A549 treated with dexamethasone at 1 μM for 4 hours (cell line): ENCODE measurements at places on chromosomes 3 and 15. TPM values are rescaled to one million over a fixed set of nuclear protein-coding genes. Genes with fewer than 3 reads are reported as not detected.

The MYO5C gene
- total RNA-seq: 4.4 to 7.6 TPM (median 7.3 TPM) in 5 replicates

The MINAR1 gene
- 0.41 to 0.59 TPM (median 0.53 TPM) in 5 replicates for total RNA-seq

The GOLGA6L4 gene
- total RNA-seq: 0.39 to 1.4 TPM (median 1.2 TPM) in 5 replicates

The RNF123 gene
- total RNA-seq: 8.5 to 16.5 TPM (median 14.4 TPM) in 5 replicates

The EHD4 gene
- total RNA-seq: 10.8 to 13.3 TPM (median 12.5 TPM) in 5 replicates

The PRR20G gene
- total RNA-seq: 1.8 to 2.6 TPM (median 2.0 TPM) in 5 replicates

The C15orf62 gene
- 0.04 to 0.10 TPM (median 0.05 TPM) in 3 of 5 replicates, not detected in the others for total RNA-seq

The EFHB gene
- 0.79 to 2.3 TPM (median 1.5 TPM) in 5 replicates for total RNA-seq

The SEC11A gene
- total RNA-seq: 333 to 435 TPM (median 351 TPM) in 5 replicates

The HLTF gene
- 13.0 to 19.4 TPM (median 17.3 TPM) in 5 replicates for total RNA-seq

The LRRC31 gene
- total RNA-seq: not detected in 5 replicates

The PATL2 gene
- total RNA-seq: 0.11 to 0.26 TPM (median 0.18 TPM) in 5 replicates

The CA12 gene
- 162 to 219 TPM (median 203 TPM) in 5 replicates for total RNA-seq

The GCHFR gene
- 6.0 to 7.9 TPM (median 7.0 TPM) in 5 replicates for total RNA-seq

The ANKUB1 gene
- not detected in 5 replicates for total RNA-seq

The EPHA3 gene
- not detected in 5 replicates for total RNA-seq

The CCR1 gene
- total RNA-seq: not detected in 5 replicates

The BOC gene
- 4.5 to 5.3 TPM (median 4.6 TPM) in 5 replicates for total RNA-seq

The STRA6 gene
- 44.2 to 82.1 TPM (median 71.9 TPM) in 5 replicates for total RNA-seq

The REC114 gene
- not detected in 5 replicates for total RNA-seq

The ACKR2 gene
- 0.04 to 0.11 TPM (median 0.05 TPM) in 5 replicates for total RNA-seq

The UBE3A gene
- 25.1 to 30.9 TPM (median 28.7 TPM) in 5 replicates for total RNA-seq

The HCN4 gene
- total RNA-seq: 0.15 to 0.38 TPM (median 0.37 TPM) in 5 replicates

The ZNF621 gene
- 5.8 to 9.3 TPM (median 7.5 TPM) in 5 replicates for total RNA-seq

The RAF1 gene
- total RNA-seq: 56.8 to 65.8 TPM (median 62.4 TPM) in 5 replicates

The GOLGA6A gene
- total RNA-seq: 0.02 to 0.32 TPM (median 0.19 TPM) in 5 replicates

The INO80 gene
- total RNA-seq: 12.0 to 15.7 TPM (median 14.0 TPM) in 5 replicates

The PAK6 gene
- 0.29 to 0.68 TPM (median 0.34 TPM) in 5 replicates for total RNA-seq

The CCR8 gene
- not detected in 5 replicates for total RNA-seq

The CNTN4 gene
- total RNA-seq: not detected in 5 replicates

The SEMA3G gene
- 0.10 to 0.26 TPM (median 0.11 TPM) in 5 replicates for total RNA-seq

The LTF gene
- not detected in 5 replicates for total RNA-seq

The PPARG gene
- total RNA-seq: 34.7 to 43.2 TPM (median 40.0 TPM) in 5 replicates

The GUCA1C gene
- not detected in 5 replicates for total RNA-seq

The CELF6 gene
- 0.11 to 0.21 TPM (median 0.15 TPM) in 4 of 5 replicates, not detected in the other for total RNA-seq

The RAB27A gene
- total RNA-seq: 9.8 to 12.2 TPM (median 11.4 TPM) in 5 replicates

The ABI3BP gene
- 0.97 to 2.7 TPM (median 1.4 TPM) in 5 replicates for total RNA-seq
